Neural cell (in vitro differentiated cells): ENCODE measurements at places on chromosomes 12 and 14. TPM values are rescaled to one million over a fixed set of nuclear protein-coding genes. Genes with fewer than 3 reads are reported as not detected.

PRR4 gene
- polyA plus RNA-seq, result 4.8 and 5.0 TPM in 2 replicates

SCARB1 gene
- 3.7 and 5.8 TPM in 2 replicates for polyA plus RNA-seq

KITLG gene
- polyA plus RNA-seq, result 5.2 and 6.2 TPM in 2 replicates

ABCD2 gene
- polyA plus RNA-seq, result 0.14 and 0.43 TPM in 2 replicates

PLEKHG7 gene
- not detected in 2 replicates for polyA plus RNA-seq

CLEC2A gene
- polyA plus RNA-seq, result not detected in 2 replicates

CLEC1B gene
- not detected in 2 replicates for polyA plus RNA-seq

NYNRIN gene
- 5.7 and 9.1 TPM in 2 replicates for polyA plus RNA-seq

HPD gene
- not detected in 2 replicates for polyA plus RNA-seq

SLC7A8 gene
- polyA plus RNA-seq, result 0.21 and 1.7 TPM in 2 replicates

SERPINA3 gene
- polyA plus RNA-seq, result not detected in 2 replicates

ANO2 gene
- polyA plus RNA-seq, result 1.6 and 1.8 TPM in 2 replicates

RNF10 gene
- polyA plus RNA-seq, result 139 and 145 TPM in 2 replicates

TSPAN31 gene
- 78.1 and 85.3 TPM in 2 replicates for polyA plus RNA-seq

OR6C2 gene
- not detected in 2 replicates for polyA plus RNA-seq

RPL10L gene
- not detected in 2 replicates for polyA plus RNA-seq

C1QL4 gene
- 13.7 and 15.4 TPM in 2 replicates for polyA plus RNA-seq

SLC35F4 gene
- polyA plus RNA-seq, result 21.0 and 23.1 TPM in 2 replicates

PROX2 gene
- not detected in 2 replicates for polyA plus RNA-seq

SERPINA9 gene
- polyA plus RNA-seq, result not detected in 2 replicates

FOXN4 gene
- 0.14 and 0.30 TPM in 2 replicates for polyA plus RNA-seq

ESPL1 gene
- 0.33 and 4.5 TPM in 2 replicates for polyA plus RNA-seq

TTC5 gene
- 40.5 and 53.5 TPM in 2 replicates for polyA plus RNA-seq

PTCSC3 gene
- polyA plus RNA-seq, result not detected in 2 replicates

UNC119B gene
- polyA plus RNA-seq, result 17.3 and 20.3 TPM in 2 replicates

RASSF8 gene
- 8.3 and 11.4 TPM in 2 replicates for polyA plus RNA-seq

SLC6A15 gene
- polyA plus RNA-seq, result 11.4 and 13.3 TPM in 2 replicates

KRT73 gene
- polyA plus RNA-seq, result not detected in 2 replicates

TCL1B gene
- polyA plus RNA-seq, result not detected in 2 replicates

IL31 gene
- not detected in 2 replicates for polyA plus RNA-seq
